Activated T-cell treated with anti-CD3 and anti-CD28 coated beads, Interleukin-2, amount 50 U/mL, for 24 hours (primary cell): ENCODE measurements at places on chromosomes 3 and 15.

- DNase-seq, result no peak
Observed at GRCh38 chr3:111781561-111782446, 77.3 kb upstream of the PHLDB2 start.

- DNase-seq, result no peak
Observed at GRCh38 chr15:40010686-40011085, 28.3 kb downstream of the SRP14 start.

DNA sequence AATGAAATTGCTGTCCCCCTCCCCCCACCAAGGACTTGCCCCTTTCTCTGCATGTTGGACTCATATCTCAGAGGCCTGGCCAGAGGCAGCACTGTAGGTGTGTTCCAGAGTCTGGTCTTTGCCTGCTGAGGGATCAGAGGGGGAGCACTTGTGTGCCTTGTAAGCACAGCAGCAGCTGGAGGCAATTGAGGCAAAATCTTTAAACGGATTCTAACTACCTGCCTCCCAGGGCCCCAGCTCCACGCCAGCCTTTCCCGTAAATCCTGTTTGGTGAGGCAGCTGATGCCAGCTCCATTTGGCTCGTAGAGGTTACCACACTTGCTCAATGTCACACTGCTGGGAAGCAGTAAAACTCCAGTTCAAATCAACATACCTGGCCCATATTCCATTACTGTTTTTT lies 2.3 kb upstream of the IDH2 start:
- DNase-seq, result no peak

DNA sequence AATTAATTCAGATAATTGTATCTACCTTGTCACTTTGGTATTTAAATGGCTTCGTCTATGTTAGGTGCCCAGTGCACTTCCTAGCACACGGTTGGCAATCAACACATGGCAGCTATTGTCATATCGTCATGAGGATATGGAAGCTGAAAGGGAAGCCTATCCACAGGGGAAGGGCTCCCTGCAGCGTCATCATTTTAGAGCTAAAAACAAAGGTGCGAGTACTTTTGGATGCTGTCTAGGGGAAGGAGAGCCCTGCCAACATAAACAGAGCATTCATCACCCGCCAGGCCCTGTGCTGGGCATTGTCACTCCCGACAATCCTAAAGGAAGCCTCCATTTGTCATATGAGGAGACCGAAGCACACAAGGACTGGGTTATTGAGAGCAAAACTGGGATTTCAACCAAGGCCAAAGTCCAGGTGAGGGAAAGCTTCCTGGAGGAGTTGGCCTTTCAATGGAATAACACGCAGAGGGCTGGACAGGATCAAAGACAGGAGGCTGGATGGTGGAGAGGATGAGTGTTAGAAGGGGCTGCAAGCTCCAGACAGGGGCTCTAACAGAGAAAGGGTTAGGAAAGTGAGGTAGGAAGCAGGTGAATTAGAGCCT lies 8.0 kb upstream of the PARL start:
- DNase-seq, result no peak

DNA sequence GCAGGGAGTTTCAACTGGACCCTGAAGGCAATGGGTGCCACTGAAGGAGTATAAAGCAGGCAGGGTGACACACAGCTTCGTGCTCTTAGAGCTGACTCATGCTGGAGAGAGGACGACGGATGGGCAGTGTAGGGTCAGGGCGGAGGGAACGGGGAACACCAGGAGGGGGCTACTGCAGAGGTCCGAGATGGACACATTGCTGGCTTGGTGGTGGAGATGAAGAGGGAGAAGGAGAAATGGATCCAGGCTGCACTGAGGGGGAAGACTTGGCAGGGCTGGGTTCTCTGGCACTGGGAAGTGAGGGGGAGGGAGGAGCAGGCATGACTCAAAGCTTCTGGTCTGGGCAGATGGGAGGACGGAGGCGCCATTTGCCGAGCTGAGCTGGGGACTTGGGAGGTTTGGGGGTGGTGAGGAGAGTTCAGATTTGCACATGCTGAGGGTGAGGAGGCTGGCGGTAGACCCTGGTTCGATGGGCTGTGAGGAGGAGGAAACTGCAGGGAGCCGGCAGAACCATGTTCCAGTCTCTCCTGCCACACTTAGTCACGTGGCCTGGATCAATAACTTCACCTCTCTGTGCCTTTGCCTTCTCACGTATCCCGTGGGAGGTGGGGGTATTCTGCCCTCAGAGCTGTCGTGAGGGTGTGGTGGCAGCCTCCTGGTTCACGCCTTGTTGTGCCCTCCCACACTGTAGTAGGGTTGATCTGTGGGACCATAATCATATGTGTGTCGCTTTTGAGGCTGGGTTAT lies 4.6 kb upstream of the KCTD6 start:
- no peak for DNase-seq
